Hepatocyte (in vitro differentiated cells): ENCODE measurements at places on chromosomes 2 and 18. TPM values are rescaled to one million over a fixed set of nuclear protein-coding genes. Genes with fewer than 3 reads are reported as not detected.

GRCh38 chr2:161178756-161179155 is 18.5 kb downstream of the TANK start:
- no peak overlapping the region for H3K4me3 ChIP-seq
- no peaks in the 10 kb centered on the region for H3K27me3 ChIP-seq
- no peaks in the 10 kb centered on the region for H3K4me1 ChIP-seq

- H3K4me3 ChIP-seq: no peak overlapping the region
- H3K36me3 ChIP-seq: no peaks in the 10 kb centered on the region
- no peak for DNase-seq
- peaks cover 14% of the 10 kb centered on the region for H3K4me1 ChIP-seq
These were observed 129.7 kb upstream of the OSR1 start for GRCh38 chr2:19488009-19488691.

DNA sequence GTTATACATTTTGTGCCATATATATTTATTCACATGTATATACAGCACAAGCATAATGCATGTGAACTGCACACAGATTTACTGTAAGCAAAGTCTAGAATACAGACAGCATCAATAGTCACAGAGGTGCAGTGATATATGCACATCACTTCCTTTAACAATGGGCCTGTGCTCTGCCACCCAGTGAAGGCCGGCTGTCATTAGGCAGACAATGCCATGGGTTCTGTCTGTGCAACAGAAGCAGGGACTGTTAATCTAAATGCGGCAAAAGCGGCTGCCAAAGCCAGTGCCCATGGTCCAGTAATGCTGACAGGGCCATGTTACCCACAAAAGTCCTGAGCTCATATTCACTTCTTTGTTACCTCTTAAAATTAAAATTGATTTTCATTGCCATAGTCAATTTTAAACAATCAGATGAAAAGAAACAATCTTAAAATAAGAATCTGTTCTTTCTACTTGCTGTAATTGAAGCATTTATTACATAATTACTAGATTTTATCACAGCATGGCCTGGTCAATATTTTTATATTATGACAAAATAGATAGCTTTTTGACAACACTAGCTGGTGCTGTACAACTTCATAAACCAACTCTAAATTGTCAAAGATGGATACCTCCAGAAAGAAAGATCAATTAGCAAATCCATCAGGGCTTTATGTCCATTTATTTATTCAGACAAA is 232.0 kb downstream of the STK39 start:
- no peak overlapping the region for H3K27ac ChIP-seq
- no peaks in the 10 kb centered on the region for H3K4me1 ChIP-seq
- no peak for DNase-seq
- H3K4me3 ChIP-seq: no peak overlapping the region
- no peaks in the 10 kb centered on the region for H3K27me3 ChIP-seq

DNA sequence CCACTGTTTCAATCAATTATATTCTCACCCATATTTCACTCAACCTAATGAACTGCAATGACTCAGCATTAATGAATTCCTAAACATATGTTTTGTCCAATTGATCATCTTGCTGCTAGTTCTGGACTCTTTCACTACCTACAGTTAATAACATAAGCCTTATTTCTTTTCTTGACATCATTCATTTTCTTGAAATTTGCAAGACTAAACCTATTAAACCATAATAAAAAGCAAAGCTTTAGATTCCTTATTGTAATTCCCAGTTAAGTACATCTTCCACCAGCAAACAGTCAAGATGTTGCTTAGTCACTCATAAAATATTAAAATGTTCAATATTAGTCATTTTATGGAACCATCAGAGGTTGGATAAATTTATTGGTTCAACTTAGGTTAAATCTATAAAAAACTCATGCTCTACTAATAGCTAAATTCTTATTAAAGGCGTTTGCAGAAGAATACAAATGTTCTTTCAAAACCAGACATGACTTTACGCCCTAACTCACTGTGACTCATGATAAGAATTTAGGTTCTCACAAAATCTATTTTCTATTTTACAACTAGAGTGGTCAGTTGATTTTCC is 599.4 kb downstream of the RNF144A start:
- no peak for DNase-seq
- H3K4me1 ChIP-seq: no peaks in the 10 kb centered on the region

DNA sequence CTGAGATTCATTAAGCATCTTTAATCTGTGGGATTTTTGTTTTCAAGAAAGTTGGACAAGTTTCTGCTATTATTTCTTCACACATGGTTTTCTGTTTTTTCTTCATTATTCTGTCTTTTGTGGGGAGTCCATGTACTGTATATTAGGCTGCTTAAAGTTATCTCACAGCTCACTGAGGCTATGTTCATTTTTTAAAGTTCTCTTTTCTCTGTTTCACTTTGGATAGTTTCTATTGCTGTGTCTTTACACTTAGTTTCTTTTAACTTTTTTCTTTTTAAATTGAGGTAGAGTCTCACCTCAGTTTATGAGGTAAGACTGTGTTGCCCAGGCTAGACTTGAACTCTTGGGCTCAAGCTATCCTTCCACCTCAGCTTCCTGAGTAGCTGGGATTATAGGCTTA is 8.6 kb downstream of the OSBPL6 start:
- no peaks in the 10 kb centered on the region for H3K36me3 ChIP-seq
- DNase-seq: no peak
- peaks cover under 1% of the 10 kb centered on the region for H3K27me3 ChIP-seq
- H3K27ac ChIP-seq: no peak overlapping the region

DNA sequence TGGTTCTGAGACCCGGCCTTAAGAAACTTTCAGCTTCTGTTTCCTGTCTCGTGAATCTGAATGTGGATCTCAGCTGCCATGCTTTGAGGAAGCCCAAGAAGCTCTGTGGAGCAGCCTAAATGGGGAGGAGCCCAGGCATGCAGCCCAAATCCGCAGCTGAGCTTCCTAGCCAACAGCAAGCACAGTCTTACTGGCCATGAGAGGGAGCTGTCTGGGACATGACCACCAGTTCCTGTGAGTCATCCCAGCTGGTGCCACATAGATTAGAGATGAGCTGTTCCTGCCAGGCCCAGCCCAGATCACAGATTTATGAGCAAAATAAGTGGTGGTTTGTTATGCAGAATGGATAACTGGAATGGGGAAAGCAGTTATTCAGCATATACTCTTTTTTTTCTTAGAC is 224.4 kb upstream of the APCDD1 start:
- H3K36me3 ChIP-seq: no peaks in the 10 kb centered on the region
- H3K4me3 ChIP-seq: no peak overlapping the region
- no peak overlapping the region for H3K27ac ChIP-seq
- DNase-seq: peak; percentile 33
- H3K4me1 ChIP-seq: peaks cover 14% of the 10 kb centered on the region

DNA sequence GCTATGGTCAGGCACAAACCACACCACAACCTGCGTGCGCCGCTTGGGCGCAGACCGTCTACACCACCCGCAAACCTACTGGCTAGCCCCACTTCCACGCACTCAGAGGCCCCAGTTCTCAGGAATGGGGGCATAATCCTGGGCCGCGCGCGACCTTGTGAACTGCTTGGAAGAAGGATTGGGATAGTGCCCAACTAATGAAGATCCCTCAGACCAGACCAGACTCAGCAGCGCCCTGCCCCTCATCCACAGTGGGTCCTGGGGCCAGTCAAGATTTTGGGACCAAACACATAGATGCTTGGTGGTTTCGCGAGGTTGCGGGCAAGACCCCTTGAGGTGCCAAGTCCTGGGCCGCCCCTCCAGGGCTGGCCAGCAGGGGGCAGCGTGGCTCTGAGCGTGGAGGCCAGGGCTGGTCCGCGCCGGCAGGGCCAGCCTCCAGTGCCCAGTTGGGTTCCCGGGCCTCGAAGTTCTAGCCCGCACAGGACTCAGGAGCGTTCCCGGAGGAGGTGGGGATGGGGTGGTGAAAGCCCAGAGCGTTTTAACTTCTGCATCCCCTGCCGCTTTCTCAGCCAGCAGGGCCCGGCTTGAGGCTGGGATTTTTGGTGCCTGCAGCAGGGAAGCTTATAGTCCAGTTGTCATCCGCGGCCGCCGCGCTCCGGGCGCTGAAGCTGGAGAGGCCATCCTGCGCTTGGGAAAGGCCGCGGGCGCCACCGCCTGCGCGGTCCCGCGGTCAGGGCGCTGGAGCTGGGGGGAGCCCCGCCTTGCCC is 8.3 kb downstream of the OSR1 start:
- H3K4me1 ChIP-seq: peaks cover 19% of the 10 kb centered on the region
- peak overlapping the region; percentile 21 for H3K27ac ChIP-seq
- H3K36me3 ChIP-seq: no peaks in the 10 kb centered on the region
- H3K4me3 ChIP-seq: no peak overlapping the region
- peaks cover 42% of the 10 kb centered on the region for H3K27me3 ChIP-seq

- no peak for DNase-seq
- no peaks in the 10 kb centered on the region for H3K4me1 ChIP-seq
- H3K27me3 ChIP-seq: no peaks in the 10 kb centered on the region
- no peak overlapping the region for H3K4me3 ChIP-seq
- H3K36me3 ChIP-seq: no peaks in the 10 kb centered on the region
- H3K27ac ChIP-seq: no peak overlapping the region
These were observed 34.4 kb downstream of the MAP2 start for GRCh38 chr2:209458008-209458979.

GRCh38 chr2:106701203-106702022 is 184.6 kb downstream of the ST6GAL2 start:
- H3K27me3 ChIP-seq: no peaks in the 10 kb centered on the region
- H3K27ac ChIP-seq: no peak overlapping the region
- no peak overlapping the region for H3K4me3 ChIP-seq
- DNase-seq: no peak

DNA sequence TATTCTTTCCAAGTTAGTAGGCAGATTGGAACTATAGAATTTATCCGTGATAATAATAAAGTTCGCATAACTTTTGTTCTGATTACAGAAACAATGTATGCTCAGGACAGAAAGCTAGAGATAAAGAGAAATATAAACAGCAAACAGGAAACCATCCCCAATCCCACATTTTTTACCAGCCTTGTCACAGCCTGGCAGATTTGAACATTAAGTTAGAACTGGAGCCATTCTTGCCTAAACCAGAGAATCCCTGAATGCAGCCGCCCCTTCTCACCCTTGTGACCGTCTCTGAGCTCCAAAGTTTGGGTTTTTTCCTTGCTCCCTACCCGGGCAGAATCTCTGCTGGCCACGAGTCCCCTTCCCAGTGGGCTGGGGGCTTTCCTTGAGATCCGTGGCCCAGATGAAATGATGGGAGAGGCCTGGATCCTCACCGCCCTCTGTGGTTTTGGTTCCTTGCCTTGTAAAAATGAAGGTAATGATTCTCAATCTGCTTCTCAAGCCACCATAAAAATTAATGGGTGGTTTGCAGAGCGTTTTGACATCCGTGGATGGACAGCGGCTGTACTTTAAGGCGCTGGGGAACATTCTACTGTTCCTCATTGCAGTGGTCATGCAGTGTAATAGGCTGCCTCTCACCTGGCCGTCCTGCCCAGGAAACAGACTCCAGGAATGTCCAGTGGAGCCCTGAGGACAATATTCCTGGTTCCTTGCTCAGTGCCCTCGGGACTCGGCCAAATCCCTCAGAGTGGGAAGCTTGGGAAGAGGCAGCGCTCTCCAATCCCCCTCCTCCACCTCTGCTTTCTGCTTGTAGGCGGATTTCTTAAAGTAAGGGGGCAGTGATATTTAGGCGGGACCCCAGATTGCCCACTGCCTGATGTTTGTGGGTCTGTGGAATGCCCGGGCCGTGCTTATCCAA is 1.6 kb downstream of the SH3BP4 start:
- peaks cover 44% of the 10 kb centered on the region for H3K4me1 ChIP-seq
- H3K4me3 ChIP-seq: peak overlapping the region; percentile 98
- no peaks in the 10 kb centered on the region for H3K27me3 ChIP-seq
- H3K36me3 ChIP-seq: no peaks in the 10 kb centered on the region
- peak overlapping the region; percentile 75 for H3K27ac ChIP-seq

DNA sequence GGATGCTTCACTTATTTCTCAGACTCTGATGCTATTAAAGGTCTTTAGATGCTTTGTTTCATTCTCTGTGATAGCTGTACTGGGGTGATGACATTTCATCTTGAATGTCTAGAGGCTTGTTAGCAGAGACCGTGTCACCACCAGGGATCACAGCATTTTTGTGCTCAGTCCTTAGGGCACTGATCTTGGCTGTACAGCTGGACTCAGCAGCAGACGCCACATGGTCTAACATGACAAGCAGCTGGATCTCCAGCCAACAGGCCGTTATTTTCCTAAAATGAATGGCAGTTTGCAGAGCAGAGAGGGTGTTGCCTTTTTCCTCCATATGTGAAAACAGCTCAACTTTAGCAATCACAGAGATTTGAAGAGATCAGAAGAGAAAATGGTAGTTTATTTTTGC is 491.8 kb downstream of the CDH2 start:
- no peaks in the 10 kb centered on the region for H3K4me1 ChIP-seq
- H3K4me3 ChIP-seq: no peak overlapping the region
- H3K27ac ChIP-seq: no peak overlapping the region

DNA sequence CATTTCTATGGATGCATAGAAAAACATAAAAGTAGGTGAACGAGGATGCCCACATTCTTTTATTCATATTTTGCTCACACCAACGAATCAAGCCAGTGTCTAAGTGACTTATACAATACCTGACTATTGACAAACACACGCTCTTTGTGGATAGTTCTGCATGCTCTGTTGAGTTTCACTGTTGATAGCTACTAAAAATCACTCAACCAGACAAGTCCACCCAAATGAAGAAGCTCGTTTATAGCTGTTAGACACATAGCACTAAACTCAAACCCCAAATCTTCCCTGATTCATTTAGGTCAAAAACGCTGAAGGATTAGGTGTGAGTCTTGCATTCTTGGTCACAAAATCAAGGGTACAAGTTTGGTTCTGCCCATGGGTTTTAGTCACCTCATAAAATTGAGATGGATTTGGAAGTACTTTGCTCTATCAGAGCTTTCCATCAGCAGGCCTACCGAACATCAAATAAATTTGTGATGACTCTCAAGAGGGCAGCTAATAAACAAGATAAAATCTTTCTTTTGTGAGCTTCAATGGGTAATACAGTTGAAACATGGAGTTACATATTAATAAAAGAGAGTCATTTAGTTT is 92.7 kb upstream of the ETAA1 start:
- peaks cover 5% of the 10 kb centered on the region for H3K4me1 ChIP-seq
- no peak for DNase-seq
- H3K27me3 ChIP-seq: no peaks in the 10 kb centered on the region
- H3K36me3 ChIP-seq: no peaks in the 10 kb centered on the region
- no peak overlapping the region for H3K4me3 ChIP-seq
- no peak overlapping the region for H3K27ac ChIP-seq

DNA sequence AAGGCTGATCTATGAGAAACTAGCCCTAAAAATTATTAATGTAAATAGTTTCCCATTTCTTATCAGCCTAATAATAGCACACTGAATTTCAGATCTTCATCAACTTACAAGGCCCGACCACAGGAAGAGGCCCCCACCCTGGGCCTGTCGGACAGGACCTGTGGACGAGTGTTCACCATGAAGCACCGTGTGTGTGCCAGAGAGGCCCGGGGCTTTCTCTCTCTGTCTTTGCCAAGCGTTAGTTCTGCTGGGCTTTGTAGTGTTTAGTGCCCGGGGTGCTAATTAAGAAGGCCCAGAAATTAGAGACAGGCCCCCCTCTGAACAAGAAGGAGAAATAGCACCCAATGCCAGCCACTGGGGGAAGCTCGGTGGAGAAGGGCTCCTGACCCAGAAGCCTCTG is 265.7 kb downstream of the TWIST2 start:
- H3K27ac ChIP-seq: peak overlapping the region; percentile 74
- peaks cover 24% of the 10 kb centered on the region for H3K4me1 ChIP-seq
- H3K4me3 ChIP-seq: no peak overlapping the region
- no peaks in the 10 kb centered on the region for H3K27me3 ChIP-seq

GRCh38 chr2:239536186-239536585 is 135.4 kb upstream of the HDAC4 start:
- H3K36me3 ChIP-seq: no peaks in the 10 kb centered on the region
- H3K27me3 ChIP-seq: no peaks in the 10 kb centered on the region
- DNase-seq: no peak
- no peak overlapping the region for H3K27ac ChIP-seq
- no peaks in the 10 kb centered on the region for H3K4me1 ChIP-seq

The TMEM200C gene
- 2.4 and 3.4 TPM in 2 replicates for polyA plus RNA-seq

The SCTR gene
- polyA plus RNA-seq: 4.3 and 4.9 TPM in 2 replicates

The XDH gene
- 1.6 and 2.6 TPM in 2 replicates for polyA plus RNA-seq

The FBLN7 gene
- polyA plus RNA-seq: 1.5 and 1.7 TPM in 2 replicates
